ENCODE measurements at places on chromosomes 7 and 10.

DNA sequence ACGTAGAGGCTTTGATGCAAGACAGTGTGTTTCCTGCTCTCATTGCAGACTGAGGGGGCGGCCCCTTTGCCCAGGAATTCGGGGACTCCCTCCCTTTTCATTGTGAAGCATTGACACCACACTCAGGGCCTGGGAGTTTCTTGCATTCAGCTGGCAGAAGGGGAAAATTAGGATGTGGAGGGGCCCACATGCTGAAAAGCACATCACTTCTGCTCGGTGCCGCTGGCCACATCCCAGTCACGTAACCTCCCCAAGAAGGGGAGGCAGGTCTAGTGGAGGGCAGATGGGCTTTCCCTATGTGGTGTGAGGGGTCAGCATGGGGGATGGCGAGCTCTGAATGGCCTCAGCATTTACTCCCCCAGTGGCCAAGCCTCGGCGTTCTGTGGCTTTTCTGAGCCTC, 47.9 kb downstream of the ADCY1 start:
- DNase-seq, result no peak

- DNase-seq, result no peak
Measured at GRCh38 chr10:6766131-6766801, 186.2 kb upstream of the PRKCQ start.

DNA sequence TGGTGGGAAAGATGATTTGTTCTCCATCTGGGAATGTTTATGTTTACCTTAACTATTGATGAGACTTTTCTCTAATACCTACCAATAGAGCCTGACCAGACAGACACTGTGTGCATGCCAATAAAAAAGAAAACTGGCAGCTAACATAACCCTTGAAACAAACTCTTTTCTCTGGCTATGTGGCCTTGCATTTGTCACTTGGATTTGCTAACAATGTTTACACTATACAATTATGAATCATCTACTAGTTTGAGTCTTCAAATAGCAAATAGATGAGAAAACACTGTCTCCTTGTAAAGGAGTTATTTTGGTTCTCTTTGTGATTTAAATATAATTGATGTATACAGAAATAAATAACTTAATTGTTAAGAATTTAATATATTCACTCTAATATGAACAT, 273.1 kb downstream of the SEMA3D start:
- DNase-seq, result no peak

DNA sequence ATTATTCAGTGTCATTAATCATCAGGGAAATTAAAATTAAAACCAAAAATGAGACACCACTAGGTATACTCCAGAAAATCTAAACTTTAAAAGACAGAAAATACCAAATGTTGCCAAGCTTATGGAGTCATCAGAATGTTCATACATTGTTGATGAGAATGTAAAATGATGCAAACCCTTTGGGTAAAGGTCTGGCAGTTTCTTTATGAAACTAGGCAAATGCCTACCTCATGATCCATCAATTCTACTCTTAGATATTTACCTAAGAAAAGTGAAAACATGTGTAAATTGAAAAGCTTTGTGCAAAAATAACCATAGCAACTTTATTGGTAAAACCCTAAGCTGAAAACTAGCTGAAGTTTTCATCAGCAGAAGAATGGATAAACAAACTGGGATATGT, 329.5 kb upstream of the MEOX2 start:
- no peak for DNase-seq

DNA sequence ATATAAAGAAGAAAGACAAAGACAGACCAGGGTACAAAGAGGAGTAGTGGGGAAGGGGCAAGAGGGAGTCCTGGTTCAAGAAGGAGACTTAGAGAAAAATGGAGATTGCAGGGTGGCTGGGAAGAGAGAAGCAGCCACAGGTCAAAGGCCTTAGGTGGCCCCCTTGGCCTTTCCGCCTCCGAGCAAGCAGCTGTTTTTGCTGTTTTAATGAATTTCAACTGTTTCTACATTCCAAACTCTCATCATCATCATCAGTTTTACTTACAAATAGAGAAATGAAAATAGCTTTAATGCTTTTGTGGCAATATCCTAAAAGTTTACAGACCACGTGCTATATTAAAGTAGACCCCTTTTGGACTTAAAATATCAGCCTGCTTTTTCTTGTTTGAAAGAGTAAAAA, 399.7 kb downstream of the EXOC4 start:
- DNase-seq, result no peak
